ENCODE measurements at places on chromosomes 16 and 17. TPM values are rescaled to one million over a fixed set of nuclear protein-coding genes. Genes with fewer than 3 reads are reported as not detected.
A peak's percentile ranks its signal among the peaks of the same experiment; 100 is the strongest.

DNA sequence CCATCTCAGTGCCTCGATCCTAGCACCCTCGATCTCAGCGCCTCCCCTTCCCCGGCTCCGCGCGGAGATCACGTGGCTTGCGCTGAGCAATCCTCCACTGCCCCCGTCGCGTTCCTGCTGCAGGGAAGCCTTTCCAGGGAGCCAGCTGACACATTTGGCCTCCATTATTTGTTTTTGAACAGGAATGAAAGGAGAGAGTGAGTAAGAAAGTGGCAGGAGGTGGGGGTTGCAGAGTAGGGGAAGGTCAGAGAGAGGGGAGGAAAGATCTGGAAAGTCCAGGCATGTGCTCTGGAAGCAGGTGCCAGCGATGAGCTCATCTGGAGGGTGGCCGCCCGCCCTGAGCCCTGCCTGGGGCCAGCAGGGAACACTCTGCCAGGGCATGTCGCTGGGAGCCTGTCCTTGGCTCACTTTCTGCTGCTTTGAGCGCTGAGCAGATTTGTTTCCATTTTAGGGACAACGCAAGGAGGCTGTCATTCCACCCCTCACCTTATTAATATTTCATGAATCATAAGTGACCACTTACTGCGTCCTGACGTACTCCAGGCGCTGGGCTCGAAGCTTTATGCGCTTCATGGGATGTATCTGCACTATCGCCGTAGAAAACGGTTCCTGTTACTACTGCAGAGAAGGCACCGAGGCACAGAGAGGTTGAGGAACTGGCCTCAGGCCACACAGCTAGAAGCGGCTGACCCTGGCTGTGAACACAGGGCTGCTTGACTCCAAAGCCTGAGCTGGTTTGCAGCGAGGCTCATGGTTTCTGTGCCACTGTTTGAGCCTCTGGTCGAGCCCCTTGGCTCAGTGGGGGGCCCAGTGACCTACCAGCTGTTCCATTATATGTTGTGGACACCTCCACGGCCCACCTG, 283.1 kb downstream of the SEC14L1 start:
- peaks cover 98% of the 10 kb centered on the region for H3K4me1 ChIP-seq
- DNase-seq = no peak
- H3K27me3 ChIP-seq = no peaks in the 10 kb centered on the region
- peak overlapping the region; percentile 15 for H3K27ac ChIP-seq
- peaks cover 5% of the 10 kb centered on the region for H3K36me3 ChIP-seq
- no peak overlapping the region for H3K4me3 ChIP-seq

DNA sequence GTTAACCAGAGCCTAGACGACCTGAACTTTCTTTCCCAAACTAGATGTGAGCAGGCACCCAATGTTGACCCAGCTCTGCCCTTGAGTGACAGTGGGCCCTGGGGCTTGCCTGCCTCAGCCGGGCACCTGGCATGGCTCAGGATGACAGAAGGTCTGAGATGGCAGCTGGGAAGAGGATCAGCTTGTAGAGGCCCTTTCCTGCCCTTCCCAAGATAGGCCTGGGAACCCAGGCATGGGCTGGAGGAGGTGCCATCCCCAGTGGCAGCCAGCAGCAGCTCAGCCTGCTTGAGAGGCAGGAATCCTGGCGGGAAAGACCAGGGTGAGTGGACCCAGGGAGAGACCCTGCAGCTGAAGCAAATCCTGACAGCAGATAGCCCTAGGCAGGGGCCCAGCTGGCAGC, 59.1 kb downstream of the PIPOX start:
- H3K36me3 ChIP-seq = peaks cover 73% of the 10 kb centered on the region
- DNase-seq = no peak
- no peak overlapping the region for H3K4me3 ChIP-seq
- no peaks in the 10 kb centered on the region for H3K4me1 ChIP-seq

- peaks cover 48% of the 10 kb centered on the region for H3K36me3 ChIP-seq
- no peak for DNase-seq
- H3K27me3 ChIP-seq = no peaks in the 10 kb centered on the region
- H3K4me1 ChIP-seq = peaks cover 54% of the 10 kb centered on the region
- peak overlapping the region; percentile 14 for H3K4me3 ChIP-seq
Measured at GRCh38 chr17:4176808-4177472, 33.9 kb downstream of the CYB5D2 start.

GRCh38 chr17:73304438-73304837, 7.4 kb downstream of the CDC42EP4 start:
- H3K4me3 ChIP-seq = no peak overlapping the region
- no peaks in the 10 kb centered on the region for H3K36me3 ChIP-seq
- no peak overlapping the region for H3K27ac ChIP-seq

- no peaks in the 10 kb centered on the region for H3K36me3 ChIP-seq
- no peak overlapping the region for H3K4me3 ChIP-seq
- no peak for DNase-seq
- H3K4me1 ChIP-seq = no peaks in the 10 kb centered on the region
Measured at GRCh38 chr17:36008998-36009665, 7.8 kb upstream of the CCL15 start.

DNA sequence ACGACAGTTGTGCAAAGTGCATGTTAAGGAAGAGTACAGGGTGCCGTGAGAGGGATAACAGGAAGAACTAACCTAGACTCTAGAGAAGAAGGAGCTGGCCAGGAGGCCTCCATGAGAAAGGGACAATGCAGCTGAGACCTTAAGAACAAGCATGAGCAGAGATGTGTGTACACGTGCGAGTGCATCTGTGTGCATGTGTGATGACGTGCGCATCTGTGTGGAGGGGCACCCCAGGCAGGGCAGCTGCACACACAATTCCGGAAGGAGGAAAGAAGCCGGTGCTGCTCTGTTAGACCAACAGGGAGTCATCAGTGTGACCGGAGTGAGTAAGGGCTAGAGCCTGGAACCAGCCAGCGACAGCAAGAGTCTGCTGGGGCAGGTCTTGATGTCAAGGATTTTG, 7.6 kb upstream of the KIF19 start:
- H3K4me1 ChIP-seq = no peaks in the 10 kb centered on the region
- H3K27ac ChIP-seq = no peak overlapping the region
- H3K4me3 ChIP-seq = no peak overlapping the region
- no peaks in the 10 kb centered on the region for H3K36me3 ChIP-seq
- no peak for DNase-seq
- H3K27me3 ChIP-seq = no peaks in the 10 kb centered on the region

The ZPBP2 gene
- 0.35 TPM for total RNA-seq

GRCh38 chr16:3467921-3468320, 24.4 kb downstream of the NAA60 start:
- H3K4me1 ChIP-seq = peaks cover 26% of the 10 kb centered on the region
- H3K27me3 ChIP-seq = no peaks in the 10 kb centered on the region
- no peak for DNase-seq
- peaks cover 16% of the 10 kb centered on the region for H3K36me3 ChIP-seq

All from CD4-positive, alpha-beta memory T cell (primary cell).